ENCODE measurements at places on chromosomes 6 and 20.

DNA sequence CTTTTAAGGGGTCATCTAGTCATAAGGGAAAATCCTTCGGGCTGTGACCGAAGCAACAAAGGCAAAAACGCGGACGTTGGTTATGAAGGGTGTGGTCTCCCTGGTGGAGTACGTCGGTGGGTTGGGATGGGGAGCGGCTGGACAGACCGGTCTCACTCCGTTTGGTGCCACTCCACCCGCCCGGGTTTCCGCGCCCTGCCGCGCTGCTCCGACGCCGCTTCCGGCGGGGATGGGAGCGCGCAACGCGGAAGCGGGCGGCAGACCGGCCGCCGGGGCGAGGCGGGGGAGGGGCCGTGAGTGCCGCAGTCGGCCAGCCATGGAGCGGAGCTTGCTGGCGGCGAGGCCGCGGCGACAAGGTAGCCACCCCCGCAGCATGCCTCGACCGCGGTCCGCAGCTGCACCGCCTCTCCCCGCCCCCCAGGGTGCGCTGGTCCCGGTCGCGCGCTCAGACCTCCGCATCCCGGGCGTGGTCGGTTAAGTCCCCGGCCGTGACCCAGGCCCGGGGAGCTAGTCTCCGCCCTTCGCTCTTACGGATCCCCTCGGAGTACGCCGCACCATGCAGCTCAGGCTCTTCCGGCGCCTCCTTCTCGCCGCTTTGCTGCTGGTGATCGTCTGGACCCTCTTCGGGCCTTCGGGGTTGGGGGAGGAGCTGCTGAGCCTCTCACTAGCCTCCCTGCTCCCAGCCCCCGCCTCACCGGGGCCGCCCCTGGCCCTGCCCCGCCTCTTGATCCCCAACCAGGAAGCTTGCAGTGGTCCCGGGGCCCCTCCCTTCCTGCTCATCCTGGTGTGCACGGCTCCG, at the start of gene B3GALT4:
Gene B3GALT4 (plus strand): TSS at position 260 of the 799 bp plus-strand sequence. CDS start 297 bp downstream, at position 557.
- DNase-seq = peak; percentile 84

DNA sequence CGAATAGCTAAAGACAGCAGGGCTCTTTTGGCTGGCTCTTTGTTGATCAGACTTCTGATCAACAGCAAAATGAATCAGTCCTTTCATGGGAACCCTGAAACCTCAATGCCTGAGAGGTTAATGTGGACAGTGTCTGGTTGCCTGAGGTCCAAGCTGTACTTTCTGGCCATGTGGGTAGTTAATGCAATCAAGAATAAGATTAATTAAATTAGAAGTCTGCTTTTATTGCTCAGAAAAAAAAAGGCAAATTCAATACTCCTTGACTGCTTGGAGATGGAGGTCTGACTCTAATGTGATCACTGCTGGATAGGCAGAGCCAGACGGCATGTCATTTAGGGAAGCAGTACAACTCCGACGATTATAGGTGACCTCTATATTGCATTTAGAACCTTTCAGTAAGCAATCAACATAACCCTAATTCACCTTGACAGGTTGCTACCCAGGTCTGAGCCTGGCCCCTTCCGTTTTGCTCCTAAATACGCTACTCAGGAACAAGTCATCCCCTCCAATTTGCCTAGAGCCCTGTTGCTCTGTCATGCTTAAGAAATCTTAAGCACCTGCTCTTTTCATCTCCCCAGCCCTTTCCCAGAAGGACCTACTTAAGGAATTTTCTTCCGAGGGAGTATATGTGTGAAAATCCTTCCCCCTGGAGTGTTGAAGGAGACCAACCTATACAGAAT, 370.0 kb upstream of the SPTLC3 start:
- no peak for DNase-seq

- DNase-seq = no peak
Observed at GRCh38 chr20:57450931-57451330, 59.7 kb downstream of the RBM38 start.

DNA sequence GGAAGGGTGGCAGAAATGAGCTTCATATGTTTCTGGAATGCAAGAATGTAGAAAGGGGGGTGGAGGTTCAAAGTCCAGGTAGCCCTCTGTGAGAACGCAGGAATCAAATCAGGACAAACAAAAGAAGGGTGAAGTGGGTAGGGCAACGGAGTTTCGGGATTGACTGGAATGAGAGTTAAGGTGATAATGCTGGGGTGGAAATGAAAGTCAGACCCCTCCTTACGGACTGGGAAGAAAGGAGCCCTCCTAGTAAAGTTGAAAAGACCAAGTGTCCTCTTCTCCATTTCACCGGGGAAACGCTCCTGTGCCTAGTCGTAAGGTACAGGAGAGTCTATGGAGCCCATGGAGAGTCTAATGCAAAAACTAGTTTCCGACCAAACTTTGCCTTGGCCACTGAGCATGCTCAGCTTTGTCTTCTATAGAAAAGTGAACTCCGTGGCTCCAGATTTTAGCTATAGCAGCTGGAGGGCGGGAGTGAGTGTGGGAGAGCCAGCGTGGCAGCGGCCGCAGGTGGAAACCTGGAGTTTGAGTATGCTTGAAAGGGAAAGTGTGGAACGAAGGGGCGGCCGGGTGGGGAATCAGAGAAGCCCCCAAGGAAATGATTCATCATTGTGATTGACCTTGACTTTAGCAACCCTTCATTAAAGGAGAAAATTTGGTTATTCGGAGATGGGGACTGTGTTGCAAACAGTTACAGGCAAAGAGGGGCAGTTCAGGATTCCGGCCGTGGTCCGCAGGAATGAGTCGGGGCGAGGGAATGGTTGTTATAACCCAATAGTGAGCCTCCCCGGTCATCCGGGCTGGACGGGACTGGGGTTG, 1.3 kb upstream of the LRRC1 start:
- DNase-seq = no peak
